ENCODE measurements at places on chromosomes 11 and 22. TPM values are rescaled to one million over a fixed set of nuclear protein-coding genes. Genes with fewer than 3 reads are reported as not detected.
A peak's percentile ranks its signal among the peaks of the same experiment; 100 is the strongest.

PTGDR2 gene
- 0.48 TPM for polyA plus RNA-seq

LDLRAD3 gene
- 20.8 TPM for polyA plus RNA-seq

BCR gene
- 27.0 TPM for polyA plus RNA-seq

MOGAT2 gene
- polyA plus RNA-seq: 9.2 TPM

CRYBB2 gene
- polyA plus RNA-seq: not detected

TMEM134 gene
- polyA plus RNA-seq: 42.6 TPM

GRCh38 chr11:33062137-33062536, 22.8 kb downstream of the TCP11L1 start:
- peaks cover 9% of the 10 kb centered on the region for H3K4me1 ChIP-seq
- no peak for DNase-seq
- no peaks in the 10 kb centered on the region for H3K27me3 ChIP-seq
- H3K27ac ChIP-seq: no peak overlapping the region
- H3K4me3 ChIP-seq: no peak overlapping the region
- H3K36me3 ChIP-seq: peaks cover 56% of the 10 kb centered on the region

DNA sequence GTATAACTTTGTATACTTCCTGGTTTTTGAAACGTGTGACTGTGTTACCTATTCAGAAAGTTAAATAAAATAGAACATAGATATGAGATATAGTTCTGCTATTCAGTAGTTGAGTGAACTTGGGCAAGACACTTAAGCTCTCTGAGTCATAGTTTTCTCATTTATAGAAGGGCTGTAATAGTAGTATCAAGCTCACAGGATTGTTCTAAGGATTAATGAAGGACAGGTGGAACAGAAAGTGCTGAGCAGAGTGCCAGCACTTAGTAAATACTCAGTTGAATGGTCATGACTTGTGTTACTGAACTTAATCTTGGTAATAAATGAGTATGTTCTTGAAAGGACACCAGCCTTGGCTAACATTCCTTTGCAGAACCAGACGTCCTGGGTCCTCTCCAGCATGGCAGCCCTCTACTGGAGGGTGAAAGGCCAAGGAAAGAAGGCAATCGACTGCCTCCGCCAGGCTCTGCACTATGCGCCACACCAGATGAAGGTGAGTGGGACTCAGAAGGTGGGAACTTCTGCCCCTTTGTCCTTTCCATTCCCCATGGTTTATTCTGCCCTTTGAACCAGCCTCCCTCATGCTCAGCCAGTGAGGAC, 131.2 kb downstream of the TTC17 start:
- H3K4me3 ChIP-seq: no peak overlapping the region
- DNase-seq: no peak
- H3K27me3 ChIP-seq: no peaks in the 10 kb centered on the region
- no peak overlapping the region for H3K27ac ChIP-seq
- no peaks in the 10 kb centered on the region for H3K4me1 ChIP-seq

DNA sequence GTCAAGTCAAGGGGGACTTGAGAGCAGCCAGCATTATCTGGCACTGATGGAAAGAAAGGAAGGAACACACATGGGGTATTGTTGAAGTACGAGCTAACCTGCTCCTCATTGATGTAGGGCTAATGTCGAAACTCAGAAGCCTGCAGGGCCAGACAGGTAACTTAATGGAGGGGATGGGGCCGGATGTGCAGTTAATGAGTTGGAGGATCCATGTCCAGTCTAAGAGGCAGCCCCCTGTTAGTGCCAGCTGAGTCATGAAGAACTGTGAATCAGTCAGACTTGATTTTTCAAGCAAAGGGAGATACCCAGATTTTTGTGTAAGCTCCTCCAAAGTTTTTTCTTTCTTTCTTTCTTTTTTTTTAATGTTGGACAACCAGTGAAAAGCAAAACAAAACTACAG, 65.6 kb downstream of the CECR2 start:
- no peak for DNase-seq
- H3K4me1 ChIP-seq: peaks cover 24% of the 10 kb centered on the region
- no peak overlapping the region for H3K27ac ChIP-seq
- no peak overlapping the region for H3K4me3 ChIP-seq

- no peaks in the 10 kb centered on the region for H3K36me3 ChIP-seq
- no peak overlapping the region for H3K27ac ChIP-seq
- H3K4me1 ChIP-seq: no peaks in the 10 kb centered on the region
- H3K4me3 ChIP-seq: no peak overlapping the region
- no peak for DNase-seq
Measured at GRCh38 chr11:114049050-114049449, 10.5 kb upstream of the ZBTB16 start.

GRCh38 chr11:1622086-1622485, at the start of gene KRTAP5-4:
KRTAP5-4 (minus strand) TSS chr11:1622138; CDS start chr11:1622093, 45 bp downstream.
- H3K36me3 ChIP-seq: no peaks in the 10 kb centered on the region
- no peak for DNase-seq
- H3K27ac ChIP-seq: no peak within 1 kb of the TSS
- no peaks in the 10 kb centered on the region for H3K4me1 ChIP-seq
- peaks cover 17% of the 10 kb centered on the region for H3K27me3 ChIP-seq

DNA sequence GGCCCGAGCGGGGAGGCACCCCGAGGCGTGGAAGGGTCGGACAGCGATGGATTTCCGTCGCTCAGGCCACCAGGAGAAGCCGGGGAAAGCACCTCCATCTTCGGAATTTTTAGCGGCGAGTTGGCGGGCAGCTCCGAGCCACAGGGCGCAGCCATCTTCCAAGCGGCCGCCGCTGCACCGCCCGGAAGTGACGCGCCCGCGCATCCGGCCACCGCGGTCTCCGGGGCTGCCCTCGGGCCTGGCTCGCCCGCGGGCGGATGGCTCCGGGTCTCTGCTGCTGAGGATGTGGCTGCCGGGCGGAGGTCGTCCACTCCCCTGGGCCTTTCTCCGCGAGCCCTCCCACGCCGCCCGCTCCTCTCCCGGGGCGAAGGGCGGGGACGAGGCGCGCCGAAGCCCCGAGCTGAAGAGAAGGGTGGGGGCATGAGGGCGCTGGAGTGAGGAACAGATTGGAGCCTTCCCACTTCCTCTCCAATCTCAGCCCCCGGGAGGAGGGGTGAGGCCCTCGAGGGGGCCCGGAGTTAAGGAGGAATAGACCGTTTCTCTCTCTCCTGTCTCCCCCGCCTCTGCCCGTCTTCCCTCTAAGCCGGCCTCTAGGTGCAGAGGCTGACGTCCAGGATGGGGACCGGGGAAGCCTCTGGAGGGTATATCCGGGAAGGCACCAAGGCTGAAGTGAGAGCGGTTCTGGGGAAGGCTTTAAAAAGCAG, at the start of gene MSANTD2:
Gene MSANTD2, minus strand, starts transcription at position 181 of the 704 bp plus-strand sequence. Its CDS starts 26 bp downstream, at position 155.
- peaks cover 10% of the 10 kb centered on the region for H3K4me1 ChIP-seq
- H3K27ac ChIP-seq: peak within 1 kb of the TSS; percentile 98
- DNase-seq: peak; percentile 97
- no peaks in the 10 kb centered on the region for H3K27me3 ChIP-seq

GRCh38 chr11:62572431-62572830, 1.3 kb downstream of the EEF1G start:
- no peak for DNase-seq
- H3K4me3 ChIP-seq: peak overlapping the region; percentile 91
- H3K27ac ChIP-seq: peak overlapping the region; percentile 92
- H3K36me3 ChIP-seq: peaks cover 57% of the 10 kb centered on the region
- H3K4me1 ChIP-seq: peaks cover 26% of the 10 kb centered on the region

DNA sequence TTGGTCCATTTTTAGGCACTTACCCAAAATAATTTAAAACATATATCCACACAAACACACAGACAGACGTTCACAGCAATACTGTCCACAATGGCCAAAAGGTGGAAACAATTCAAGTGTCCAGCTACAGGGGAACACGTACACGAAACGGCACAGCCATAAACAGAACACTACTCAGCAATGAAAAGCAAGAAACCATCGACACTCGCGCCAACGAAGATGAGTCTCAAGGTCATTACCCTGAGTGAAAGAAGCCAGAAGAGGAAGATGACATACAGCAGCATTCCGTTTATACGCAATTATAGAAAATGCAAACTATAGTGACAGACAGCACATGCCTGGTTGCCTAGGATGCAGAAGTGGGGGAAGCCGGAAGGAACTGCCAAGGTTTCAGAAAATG, 13.4 kb upstream of the COMT start:
- peaks cover 11% of the 10 kb centered on the region for H3K36me3 ChIP-seq
- H3K27ac ChIP-seq: no peak overlapping the region
- no peak overlapping the region for H3K4me3 ChIP-seq
- no peaks in the 10 kb centered on the region for H3K27me3 ChIP-seq

GRCh38 chr11:131522851-131523250, 152.4 kb downstream of the NTM start:
- no peaks in the 10 kb centered on the region for H3K27me3 ChIP-seq
- H3K4me1 ChIP-seq: no peaks in the 10 kb centered on the region
- DNase-seq: no peak
- H3K27ac ChIP-seq: no peak overlapping the region
- H3K36me3 ChIP-seq: no peaks in the 10 kb centered on the region

DNA sequence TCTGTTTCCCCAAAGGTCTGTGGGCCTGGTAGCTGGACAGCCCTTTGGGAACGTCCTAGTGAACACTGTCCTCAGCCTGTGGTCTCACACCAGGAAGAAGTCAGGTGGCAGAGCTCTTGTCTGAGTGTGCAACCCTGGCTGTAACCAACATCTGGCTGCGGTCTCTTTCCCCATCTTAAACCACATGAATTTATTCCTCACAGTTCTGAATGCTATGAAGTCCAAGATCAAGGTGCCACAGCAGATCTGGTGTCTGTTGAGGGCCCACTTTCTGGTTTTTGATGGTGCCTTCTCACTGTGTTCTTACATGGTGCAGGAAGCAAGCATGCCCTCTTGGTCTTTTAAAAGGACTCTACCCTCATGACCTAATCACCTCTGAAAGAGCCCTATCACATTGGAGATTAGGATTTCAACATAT, 2.7 kb downstream of the UPB1 start:
- no peak for DNase-seq
- H3K36me3 ChIP-seq: no peaks in the 10 kb centered on the region

- DNase-seq: no peak
- peaks cover 6% of the 10 kb centered on the region for H3K4me1 ChIP-seq
- H3K27me3 ChIP-seq: no peaks in the 10 kb centered on the region
Measured at GRCh38 chr11:10022764-10023163, 271.3 kb downstream of the SBF2 start.

DNA sequence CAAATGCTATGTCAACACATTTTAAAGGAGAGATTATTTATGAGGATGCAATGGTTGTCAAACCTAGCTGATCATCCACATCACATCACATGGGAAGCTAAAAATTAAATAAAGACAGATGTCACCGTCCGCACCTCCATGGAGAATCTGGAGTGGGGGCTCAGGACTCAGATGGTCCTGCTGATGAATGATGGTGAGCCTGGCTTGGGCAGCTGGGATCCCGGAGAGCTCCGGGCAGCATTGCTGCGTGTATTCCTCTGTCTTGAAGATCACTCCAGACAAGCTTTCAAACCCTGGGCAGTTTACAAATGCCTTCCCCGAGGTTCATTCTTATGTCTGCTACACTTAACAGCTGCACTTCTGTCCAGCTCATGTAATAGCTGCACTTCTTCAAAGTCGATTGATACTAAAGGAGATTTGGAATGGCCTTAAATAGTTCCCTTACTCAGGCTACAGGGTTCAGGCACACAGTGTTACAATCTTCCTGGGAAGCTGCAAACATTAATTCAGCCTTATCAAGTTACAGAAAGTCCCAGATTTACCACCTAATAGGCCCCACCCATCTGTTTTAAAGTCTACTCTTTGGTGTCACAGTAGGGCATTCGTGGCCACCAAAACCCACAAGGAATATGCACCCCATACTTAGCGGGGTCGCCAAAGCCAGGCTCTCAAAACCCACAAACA, 34.7 kb upstream of the CSNK2A3 start:
- no peak for DNase-seq
- peaks cover 6% of the 10 kb centered on the region for H3K4me1 ChIP-seq
- H3K4me3 ChIP-seq: no peak overlapping the region
- peaks cover 2% of the 10 kb centered on the region for H3K27me3 ChIP-seq
- H3K27ac ChIP-seq: no peak overlapping the region

DNA sequence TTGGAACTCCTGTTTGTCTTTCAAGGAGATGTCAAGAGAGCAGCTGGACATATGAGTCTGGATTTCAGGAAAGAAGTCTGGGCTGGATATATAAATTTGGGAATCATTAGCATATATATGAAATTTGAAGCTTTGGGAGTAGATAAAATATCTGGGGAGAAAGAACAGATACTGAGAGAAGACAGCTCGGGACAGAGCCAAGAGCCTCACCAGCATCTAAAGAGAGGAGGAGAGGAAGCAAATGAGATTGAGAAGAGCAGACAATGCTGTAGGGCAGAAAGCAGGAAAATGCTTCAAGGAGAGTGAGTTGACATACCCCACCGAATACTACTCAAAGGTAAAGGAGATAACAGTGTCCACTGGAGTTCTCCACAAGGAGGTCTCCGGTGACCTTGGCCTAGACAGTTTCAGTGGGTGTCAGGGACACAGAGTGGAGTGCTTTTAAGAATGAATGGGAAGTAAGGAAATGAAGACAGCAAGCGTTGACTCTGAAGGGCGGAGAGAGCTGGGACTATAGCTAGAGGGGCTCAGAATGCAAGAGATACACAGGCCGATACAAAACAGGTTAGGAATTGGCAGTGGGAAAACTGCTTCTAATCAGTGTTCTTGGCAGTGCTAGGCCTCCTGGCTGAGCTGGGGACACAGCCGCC, 862 bp downstream of the APBB1 start:
- H3K36me3 ChIP-seq: no peaks in the 10 kb centered on the region
- peak overlapping the region; percentile 76 for H3K27ac ChIP-seq
- peak overlapping the region; percentile 71 for H3K4me3 ChIP-seq
- peaks cover 12% of the 10 kb centered on the region for H3K4me1 ChIP-seq
- peak; percentile 23 for DNase-seq
- H3K27me3 ChIP-seq: peaks cover 4% of the 10 kb centered on the region

GRCh38 chr22:40721266-40721665, 42.0 kb downstream of the MCHR1 start:
- no peak for DNase-seq
- H3K4me3 ChIP-seq: no peak overlapping the region
- peaks cover 5% of the 10 kb centered on the region for H3K4me1 ChIP-seq
- H3K27me3 ChIP-seq: no peaks in the 10 kb centered on the region

DNA sequence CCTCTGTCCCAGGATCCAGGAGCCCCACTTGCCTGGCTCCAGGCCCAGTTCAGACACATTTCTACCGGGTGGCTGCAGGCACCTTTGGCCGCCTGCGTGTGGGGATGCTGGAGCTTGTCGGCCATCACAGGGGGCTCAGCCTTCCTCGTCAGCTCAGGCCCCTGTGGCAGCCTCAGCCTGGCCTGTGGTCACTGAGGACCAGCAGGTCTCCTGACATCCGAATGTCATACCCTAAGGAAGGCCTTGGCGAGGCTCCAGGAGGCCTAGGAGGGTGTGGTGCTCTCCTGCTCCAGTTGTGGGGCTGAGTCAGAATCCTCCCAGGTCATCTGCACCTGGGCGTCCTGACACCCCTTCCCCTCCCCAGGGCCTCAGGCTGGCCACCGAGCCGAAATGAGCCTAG, 14.9 kb upstream of the SOX10 start:
- H3K27me3 ChIP-seq: no peaks in the 10 kb centered on the region
- no peak overlapping the region for H3K4me3 ChIP-seq
- no peak for DNase-seq
- no peak overlapping the region for H3K27ac ChIP-seq
- peaks cover 49% of the 10 kb centered on the region for H3K4me1 ChIP-seq

DNA sequence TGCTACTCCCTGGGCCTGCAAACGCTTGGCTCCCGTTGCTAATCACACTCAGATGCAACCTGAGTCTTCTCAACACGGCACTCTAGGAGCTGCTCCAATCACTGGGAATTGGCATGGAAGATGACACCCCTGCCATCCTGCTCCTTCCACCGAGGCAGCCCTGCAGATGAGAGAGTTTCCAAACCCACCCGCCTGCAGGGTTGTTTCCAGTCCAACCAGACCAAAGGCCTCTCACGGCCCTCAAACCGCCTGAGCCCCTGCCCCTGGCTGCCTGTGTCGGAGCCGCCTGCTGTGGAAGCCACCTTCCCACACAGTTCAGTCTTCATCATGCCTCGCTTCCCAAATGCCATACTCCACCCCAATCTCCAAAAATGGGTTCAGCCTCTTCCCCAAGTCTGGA, 36.8 kb upstream of the TP53I11 start:
- H3K36me3 ChIP-seq: no peaks in the 10 kb centered on the region
- H3K4me1 ChIP-seq: peaks cover 23% of the 10 kb centered on the region
- H3K4me3 ChIP-seq: no peak overlapping the region
- no peak for DNase-seq
